ENCODE measurements at places on chromosomes 2 and 18.

DNA sequence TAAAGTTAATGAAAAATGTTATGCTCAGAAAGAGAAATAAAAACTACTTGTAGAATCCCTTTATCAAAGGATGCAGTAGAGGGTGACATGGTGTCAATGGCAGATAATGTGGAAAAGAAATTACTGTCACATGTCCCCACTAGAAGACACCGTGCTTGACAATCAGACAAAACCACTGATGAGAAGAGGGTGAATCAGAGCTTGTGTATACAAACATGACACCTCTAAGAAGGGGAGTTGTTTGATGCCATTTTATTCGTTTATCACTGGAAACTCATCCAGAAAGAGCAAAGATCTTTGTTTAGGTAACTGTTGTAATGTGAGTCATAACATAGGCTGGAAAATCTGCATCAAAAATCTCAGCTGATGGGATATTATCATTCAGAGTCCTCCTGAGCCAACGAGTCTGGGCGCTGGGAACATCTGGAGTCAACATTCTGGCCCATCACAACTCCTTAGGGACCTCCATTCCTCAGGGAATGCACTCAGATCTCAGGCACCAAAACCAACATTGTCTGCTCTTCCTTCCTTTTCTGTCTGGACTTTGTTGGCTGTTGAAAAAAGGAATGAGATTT lies 49.5 kb upstream of the RAB12 start:
- DNase-seq: no peak

DNA sequence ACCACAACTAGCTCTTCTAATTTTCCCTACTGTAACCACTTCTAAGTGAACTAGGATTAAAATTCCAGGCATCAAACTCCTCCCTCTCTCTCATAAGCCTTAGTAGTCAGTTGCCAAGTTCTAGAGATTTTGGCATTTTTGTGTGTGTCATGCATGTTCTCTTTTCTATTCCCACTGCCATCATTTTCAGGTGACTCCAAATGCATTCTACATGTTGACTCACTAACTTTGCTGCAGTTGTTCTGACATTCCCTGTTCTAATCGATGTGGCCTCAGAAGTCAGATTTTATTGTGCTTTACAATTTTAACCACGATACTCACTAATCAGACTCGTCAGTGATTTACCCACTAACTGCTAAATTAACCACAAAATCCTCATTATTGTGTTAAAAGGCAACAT lies 13.3 kb downstream of the DSC1 start:
- DNase-seq: no peak

DNA sequence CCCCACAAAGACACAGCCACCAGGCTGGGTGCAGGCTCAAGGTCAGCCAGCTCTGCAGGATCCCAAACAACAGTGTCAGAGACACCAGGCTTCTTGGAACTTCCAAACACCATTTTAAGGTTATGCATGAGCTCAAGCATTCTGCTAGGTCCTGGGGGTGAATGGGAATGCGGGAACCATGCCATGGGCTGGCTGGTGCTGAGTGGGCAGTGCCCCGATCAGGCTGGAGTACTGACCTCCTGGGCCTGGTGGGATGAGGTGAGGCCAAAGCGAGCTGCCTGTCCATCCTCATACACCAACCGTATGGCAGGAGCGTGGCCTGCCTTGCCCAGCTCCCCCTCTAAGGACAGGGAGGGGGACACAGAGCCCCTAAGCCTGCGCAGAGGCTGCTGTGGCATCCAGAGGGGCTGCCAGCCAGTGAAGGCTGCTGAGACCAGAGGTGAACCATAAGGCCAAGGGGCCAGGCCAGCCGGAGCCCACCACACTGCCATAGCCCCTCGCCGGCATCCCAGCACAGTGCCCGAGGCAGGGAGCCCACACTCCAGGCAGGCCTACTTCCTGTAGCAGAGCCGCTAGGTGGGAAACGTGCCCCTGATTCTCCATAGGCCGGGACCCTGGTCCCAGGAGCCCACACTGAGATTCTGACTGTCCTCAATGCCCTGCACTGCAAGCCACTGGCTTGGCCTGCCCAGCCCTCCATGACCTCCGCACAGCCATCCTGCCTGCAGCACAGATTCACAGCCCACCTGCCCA lies 135.0 kb downstream of the HDAC4 start:
- DNase-seq: no peak

- DNase-seq: no peak
These were observed 155.8 kb downstream of the COL6A3 start for GRCh38 chr2:237258116-237258515.

- no peak for DNase-seq
These were observed 122.9 kb downstream of the NCK2 start for GRCh38 chr2:105867587-105867986.
